ENCODE measurements at places on chromosomes 11 and 22.

DNA sequence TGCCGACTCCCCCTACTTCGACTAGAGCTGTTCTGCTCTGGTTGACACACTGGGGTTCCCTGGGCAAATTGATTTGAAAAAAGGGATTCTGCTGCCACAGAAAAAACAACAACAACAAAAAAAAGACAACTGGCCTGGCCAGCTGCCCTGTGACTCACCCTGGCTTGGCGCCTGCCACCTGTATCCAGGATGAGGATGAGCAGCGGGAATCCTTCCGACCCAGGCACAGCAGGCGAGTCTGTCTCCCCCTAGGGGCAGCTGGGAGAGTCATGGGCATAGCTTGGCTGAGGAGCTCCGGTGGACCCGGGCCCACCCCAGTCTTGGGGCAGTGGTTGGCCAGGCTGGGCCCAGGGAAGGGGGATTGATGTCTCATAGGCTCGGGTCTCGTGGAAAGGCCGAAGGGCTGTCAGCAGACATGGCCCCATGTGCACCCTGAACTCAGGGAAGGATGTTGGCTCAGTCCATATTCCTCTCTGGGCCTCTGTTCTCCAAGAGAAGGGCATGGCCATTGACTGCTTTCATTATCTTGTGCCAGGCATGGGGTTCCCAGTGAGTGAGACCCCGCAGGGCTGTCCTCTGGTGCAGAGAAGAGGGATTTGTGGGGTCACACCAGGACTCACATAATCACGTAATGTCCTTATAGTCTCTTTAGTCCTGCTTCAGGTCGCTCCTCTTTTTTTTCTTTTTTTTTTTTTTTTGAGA lies 10.4 kb upstream of the SUN2 start:
- peak; percentile 79 for DNase-seq

DNA sequence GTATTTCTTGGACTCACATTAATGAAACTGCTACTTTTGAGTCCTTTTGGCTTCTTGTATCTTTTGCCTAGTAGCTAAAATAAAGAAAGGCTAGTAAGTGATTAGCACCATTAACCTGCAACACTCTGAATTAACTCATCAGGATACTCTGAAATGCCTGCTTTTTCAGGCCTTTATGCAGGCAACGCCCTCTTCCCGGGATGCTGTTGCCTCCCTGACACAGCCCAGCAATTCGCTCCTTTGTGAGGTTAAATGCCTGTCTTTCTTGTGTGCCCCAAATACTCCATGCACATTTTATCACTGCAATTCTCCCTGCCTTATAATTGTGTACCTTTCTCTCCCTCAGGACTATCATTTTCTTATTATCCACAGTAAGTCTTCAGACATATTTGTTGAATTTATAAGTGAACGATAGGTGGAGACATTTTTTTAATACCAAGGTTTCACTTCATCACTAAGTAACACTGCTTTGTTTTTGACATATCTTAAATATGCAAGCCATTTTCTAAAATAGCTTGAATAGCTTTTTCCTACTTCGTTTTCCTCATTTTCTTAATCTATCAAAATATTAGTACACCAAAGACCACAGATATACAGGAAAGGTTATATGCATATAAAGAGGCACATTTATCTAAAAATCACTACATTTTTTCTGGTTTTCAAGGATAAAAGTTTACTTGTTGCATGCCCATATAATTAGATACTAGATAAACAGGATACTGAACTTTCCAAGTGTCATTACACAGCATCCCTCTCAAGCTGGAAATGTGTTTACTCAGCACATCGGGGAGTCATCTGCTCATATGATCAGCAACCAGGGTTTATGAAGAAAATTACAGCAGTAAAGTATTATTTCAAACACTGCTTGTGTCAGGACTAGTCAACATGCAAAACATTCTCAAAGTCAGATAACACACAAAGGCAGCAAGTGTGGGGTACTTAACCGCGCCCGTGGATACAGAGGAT lies 48.5 kb upstream of the DDI1 start:
- peak; percentile 38 for DNase-seq

- DNase-seq, result peak; percentile 39
Observed at GRCh38 chr11:68524213-68524612, 63.7 kb downstream of the PPP6R3 start.

- peak; percentile 84 for DNase-seq
Observed at GRCh38 chr11:118572061-118572980, at the start of gene ARCN1. TSS of gene ARCN1 (plus strand) at chr11:118572409. CDS start at chr11:118572548, 139 bp downstream.

DNA sequence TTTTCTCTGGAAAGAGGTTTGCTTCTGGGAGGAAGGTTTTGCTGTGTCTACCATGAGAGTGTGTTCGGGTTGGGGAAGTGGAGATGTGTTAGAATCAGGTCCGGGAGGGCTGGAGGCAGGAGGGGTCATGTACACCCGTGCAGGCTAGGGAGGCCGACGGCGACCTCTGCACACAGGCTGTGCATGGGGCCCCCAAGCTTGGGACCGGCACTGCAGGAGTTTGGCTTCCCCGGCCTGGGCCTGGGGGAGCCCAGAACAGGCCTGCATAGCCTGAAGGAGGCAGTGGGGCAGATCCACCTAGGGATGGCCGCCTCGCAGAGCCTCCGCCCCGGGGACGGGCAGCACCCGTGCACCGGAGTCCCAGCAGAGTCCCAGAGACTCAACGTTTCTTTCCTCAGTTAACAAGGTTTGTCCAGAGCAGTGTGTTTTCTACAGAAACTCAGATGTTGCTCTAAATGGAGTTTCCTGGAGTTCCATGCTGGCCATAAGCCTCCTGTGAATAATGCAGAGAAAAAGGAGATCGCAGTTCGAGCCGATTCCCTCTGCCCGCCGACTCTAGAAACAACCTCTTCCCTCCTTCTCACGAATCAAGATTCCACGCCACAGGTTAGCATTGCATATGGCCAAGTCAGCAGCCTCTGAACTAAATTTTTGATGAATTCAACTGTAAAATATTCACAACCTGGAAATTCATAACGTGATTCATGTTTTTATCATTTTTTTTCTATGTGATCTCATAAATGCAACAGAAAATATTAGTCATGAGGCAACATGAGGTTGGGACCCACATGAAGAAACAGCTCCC lies 427.3 kb downstream of the BRD1 start:
- no peak for DNase-seq

- DNase-seq, result no peak
Observed at GRCh38 chr11:89536926-89537325, 45.8 kb upstream of the NOX4 start.

- peak; percentile 27 for DNase-seq
Observed at GRCh38 chr22:38273135-38273826, 471 bp upstream of the TMEM184B start.

DNA sequence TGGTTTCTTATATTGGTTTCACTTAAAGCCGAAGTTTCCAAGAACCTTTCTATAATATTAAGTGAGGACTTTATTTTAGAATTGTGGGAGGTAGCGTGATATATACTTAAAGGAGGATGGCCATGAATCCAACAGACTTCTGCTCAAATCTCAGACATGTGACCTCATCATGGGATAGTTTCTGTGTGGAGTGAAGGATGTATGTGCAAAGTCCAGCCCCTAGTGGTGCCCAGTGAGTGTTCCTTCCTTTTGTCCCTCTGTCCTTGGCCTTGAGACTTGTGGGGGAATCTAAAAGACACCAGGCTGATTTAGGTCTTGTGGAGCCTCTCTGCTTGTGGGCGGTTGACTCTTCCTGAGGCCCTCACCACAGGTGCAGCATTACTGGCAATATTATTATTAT lies 43.7 kb downstream of the BARX2 start:
- DNase-seq, result no peak

DNA sequence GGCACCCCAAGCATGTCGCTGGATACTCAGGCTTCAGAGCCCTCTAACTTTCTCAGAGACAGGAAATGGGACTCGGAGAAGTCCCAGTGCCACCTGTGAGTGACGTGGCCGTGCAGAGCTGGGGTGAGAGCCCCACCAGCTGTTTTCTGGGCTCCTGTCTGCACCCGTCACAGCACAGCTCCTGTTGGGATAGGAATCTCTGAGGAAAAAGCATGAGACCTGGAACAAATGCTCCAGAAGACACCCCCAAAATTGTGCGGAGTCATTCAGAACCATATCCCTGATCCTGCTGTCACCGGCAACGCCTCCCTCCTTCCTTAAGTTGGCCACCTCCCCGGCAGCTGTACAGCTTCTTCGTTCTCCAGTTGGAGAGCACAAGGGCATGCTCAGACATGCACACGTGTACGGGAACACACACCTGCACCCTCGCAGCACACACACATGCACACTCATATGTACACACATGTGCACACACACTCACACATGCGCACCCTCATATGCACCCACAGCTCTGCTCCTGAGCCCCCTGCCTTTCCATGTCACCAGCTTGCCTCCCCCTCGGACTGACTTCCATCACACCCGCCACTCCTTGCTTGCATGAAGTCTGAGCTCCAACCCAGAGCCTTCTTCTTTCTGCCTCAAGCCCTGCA lies 1430.0 kb downstream of the BRD1 start:
- no peak for DNase-seq

- DNase-seq, result no peak
Observed at GRCh38 chr11:6604790-6605189, 1.2 kb downstream of the ILK start.

DNA sequence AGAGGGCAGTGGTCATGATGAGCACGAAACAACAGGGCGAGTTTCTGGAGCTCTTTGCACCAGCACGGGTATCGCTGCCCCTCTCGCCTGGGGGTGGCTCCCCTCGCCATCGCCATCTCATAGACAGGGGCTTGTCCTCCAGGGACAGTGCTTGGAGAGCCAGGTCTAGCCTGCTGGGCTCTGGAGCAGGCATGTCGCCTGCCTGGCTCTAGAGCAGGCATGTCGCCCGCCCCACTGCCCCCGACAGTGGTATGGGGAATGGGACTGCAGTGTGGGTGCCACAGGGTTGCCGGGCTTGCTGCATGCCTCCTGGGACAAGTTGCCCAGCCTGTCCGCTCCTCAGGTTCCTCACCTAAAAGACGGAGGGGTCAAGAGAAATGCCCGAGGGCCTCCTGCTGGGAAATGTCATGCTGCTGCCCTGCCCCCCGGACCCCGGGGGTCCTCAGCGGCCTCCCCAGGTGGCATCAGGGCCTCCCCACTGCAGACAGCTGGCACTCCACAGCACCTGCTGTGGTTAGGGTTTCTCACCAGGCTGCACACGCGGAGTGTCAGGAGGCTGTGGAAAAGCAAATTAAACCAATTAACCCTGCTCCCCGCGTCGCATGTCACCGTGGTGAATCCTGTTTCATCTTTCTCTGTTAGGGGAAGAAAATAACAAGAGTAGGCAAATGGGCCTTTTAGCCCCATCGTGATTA lies 403.0 kb downstream of the TBC1D22A start:
- no peak for DNase-seq

GRCh38 chr11:1130276-1131032 lies 27.3 kb upstream of the MUC5AC start:
- DNase-seq, result no peak

GRCh38 chr11:102108734-102109440 lies 1.4 kb upstream of the YAP1 start:
- no peak for DNase-seq

- DNase-seq, result no peak
Observed at GRCh38 chr11:69500285-69501120, 19.0 kb downstream of the LINC01488 start.

DNA sequence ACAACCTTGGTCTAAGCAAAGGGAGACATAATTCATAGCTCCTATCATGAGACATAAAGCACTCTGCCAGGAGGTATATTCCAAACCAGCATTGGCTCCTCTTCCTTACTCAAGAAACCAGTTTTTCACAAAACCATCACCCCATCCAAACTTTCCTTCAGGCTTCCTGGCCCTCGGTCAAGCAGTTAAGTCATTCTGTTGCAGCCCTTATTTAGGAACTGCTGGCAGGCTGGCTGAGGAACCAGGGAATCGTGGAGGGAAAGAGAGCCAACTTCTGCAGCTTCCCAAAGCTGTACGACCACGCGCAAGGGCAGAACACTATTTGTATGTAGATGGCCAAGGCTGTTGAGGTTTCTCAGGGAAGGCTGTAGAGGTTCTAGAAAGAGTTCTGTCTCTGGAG lies 680 bp downstream of the IFT46 start:
- peak; percentile 53 for DNase-seq

GRCh38 chr11:134800130-134800529 lies 388.1 kb upstream of the B3GAT1 start:
- no peak for DNase-seq

GRCh38 chr22:29275819-29276565 lies 7.9 kb downstream of the EWSR1 start:
- no peak for DNase-seq

DNA sequence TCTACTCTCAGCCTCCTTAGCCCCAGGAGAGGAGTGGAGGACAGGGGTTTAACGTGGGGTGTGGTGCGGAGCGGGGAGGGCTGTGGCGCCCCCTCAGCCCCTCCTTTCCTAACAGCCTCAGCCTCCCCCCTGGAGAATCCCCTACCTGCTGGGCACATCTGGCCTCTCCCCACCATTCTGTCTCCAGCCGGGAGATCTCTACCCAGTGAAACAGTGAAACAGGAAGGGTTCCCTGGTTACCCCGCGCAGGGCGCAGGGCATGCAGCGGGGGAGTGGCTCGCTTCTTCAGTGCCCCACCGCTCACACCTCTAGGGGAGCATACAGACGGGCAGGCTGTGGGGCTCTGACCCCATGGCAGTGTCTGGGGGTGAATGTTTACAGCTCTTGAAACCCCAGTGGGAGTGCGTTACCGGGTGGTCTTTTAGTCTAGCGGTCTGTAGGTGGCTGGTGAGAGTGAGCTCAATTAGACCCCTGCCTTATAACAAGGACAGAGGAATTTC lies 54.7 kb upstream of the CCDC188 start:
- DNase-seq, result no peak

GRCh38 chr11:61737636-61738386 lies 14.6 kb upstream of the MYRF start:
- no peak for DNase-seq

DNA sequence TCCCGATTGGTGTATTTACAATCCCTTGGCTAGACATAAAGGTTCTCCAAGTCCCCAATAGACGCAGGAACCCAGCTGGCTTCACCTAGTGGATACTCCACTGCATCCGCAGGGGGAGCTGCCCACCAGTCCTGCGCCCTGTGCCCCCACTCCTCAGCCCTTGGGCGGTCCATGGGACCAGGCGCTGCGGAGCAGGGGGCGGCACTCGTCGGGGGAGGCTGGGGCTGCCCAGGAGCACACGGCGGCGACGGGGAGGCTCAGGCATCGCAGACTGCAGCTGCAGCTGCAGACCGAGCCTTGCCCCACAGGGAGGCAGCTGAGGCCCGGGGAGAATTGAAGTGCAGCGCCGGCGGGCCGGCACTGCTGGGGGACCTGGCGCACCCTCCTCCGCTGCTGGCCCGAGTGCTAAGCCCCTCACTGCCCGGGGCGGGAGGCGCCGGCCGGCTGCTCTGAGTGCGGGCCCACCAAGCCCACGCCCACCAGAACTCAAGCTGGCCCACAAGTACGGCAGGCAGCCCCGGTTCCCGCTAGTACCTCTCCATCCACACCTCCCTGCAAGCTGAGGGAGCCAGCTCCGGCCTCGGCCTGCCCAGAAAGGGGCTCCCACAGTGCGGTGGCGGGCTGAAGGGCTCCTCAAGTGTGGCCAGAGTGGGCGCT lies 12.2 kb upstream of the SIK3 start:
- DNase-seq, result no peak

DNA sequence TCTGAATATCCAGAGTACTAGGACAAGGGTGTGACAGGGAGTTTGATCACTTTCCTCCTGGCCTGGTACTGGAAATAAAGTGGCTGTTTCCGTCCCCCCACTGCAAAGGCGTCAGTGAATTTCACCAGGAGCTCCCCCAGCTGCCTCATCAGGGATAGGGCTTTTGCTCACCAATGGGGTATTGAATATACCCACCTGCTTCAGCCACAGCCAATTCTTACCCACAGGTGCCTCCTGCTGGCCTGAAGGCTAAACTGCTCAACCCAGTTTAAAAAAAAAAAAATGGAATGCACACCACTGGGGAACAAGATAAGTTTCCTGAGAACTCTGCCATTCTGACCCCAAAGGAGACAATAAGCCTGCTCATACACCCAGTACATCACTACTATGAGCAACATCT lies 65.3 kb upstream of the MS4A8 start:
- DNase-seq, result no peak

Data from cardiac fibroblast (primary cell).